T-helper 1 cell (primary cell): ENCODE measurements at places on chromosomes 5 and 9.

DNA sequence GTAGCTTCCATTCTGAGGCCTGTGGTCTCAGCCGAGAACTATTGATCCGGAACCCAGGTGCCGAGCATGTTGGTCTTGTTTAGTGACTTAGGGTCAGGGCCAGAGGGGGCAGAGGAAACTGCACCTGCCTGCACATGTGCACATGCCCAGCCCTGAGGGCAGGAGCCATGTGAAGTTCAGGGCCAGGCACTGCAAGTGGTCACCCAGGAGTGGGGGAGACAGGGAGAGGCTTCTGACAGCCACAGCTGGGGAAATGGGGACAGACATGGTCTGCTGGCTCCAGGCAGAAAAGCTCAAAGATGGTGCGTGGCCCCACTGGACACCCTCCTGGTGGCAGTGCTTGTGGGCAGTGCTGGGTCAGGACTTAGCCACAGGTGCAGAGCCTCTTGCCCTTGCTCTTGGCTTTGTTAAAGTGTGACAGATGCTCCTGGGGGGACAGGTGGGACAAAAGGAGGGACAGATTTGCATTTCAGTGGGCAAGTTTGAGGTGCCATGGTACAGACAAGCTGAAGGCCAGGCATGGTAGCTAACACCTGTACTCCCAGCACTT, 134.4 kb downstream of the CACNA1B start:
- DNase-seq, result no peak

- peak; percentile 2 for DNase-seq
Measured at GRCh38 chr5:156920042-156920860, 42.8 kb downstream of the TIMD4 start.

GRCh38 chr5:53194086-53194485, 84.5 kb upstream of the MOCS2 start:
- DNase-seq, result no peak

DNA sequence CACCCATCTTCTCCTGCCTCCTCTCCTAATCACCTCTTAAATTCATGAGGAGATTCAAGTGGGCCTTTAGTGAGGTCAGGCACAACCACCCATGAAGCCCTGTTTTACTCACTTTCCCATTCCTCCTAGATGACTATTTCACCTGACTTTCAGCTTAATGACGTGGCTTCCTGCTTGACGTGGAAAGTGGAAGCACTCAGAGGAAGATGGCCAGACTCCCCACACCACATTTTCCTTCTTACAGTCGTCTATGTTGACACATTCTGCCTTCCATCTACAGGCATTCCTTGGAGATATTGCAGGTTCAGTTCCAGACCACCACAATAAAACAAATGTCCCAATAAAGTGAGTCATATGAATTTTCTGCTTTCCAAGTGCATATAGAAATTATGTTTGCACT, 146.4 kb upstream of the TAS2R1 start:
- no peak for DNase-seq

- no peak for DNase-seq
Measured at GRCh38 chr5:91706785-91707520, 323.8 kb upstream of the ARRDC3 start.

DNA sequence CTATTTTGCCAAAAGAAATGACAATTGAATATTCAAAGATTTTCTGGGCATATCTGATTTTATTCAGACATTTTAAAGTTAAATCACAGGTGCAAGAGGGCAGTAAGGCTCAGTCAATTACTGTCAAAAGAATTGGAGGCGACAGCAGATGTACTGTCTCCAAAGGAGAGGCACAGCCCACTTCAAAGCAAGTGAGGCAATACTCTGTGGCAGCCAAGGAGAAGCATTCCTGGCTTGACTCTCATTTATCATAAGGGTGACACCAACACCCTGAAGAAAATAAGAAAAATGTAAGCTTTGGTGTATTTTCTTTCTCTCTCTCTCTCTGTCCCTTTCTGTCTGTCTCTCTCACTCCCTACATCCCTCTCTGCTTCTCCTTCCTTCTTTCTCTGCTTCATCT, 93.3 kb downstream of the SVEP1 start:
- no peak for DNase-seq

DNA sequence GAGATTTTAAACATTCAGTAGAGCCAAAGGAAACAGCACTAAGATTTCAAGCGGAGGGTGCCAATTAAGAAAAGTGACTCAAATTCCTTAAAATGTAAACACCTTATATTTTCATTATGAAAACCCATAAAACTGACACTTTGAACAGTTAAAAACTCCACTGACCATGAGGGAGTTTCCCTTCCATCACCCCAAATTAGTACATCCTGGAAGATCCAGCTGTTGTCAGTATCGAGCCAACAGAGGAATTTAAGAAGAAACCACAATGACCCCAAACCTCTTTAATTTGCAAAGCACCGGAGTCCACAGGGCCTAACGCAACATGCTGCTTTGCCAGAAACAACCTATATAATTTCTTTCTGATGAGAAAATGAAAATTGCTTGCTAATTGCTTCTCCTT, 41.3 kb downstream of the ROR2 start:
- DNase-seq, result no peak

GRCh38 chr9:98330831-98331230, 75.4 kb upstream of the TBC1D2 start:
- no peak for DNase-seq

DNA sequence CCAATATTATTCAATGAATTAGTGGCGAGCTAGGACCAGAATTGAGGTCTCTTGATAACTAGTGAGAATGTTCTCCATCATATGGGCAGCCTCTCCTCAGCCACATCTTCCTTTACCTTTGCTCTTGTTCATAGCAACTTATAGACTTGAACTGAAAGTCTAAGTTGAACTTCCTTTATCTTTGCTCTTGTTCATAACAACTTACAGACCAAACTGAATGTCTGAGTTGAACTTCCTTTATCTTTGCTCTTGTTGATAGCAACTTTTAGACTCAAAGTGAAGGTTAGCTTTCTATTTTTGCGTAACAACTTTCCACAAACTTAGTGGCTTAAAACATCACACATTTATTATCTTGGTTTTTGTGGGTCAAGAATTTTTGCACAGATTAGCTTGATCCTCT, 146.4 kb upstream of the C9orf72 start:
- DNase-seq, result no peak

GRCh38 chr9:137772281-137772873, 105.2 kb upstream of the CACNA1B start:
- DNase-seq, result no peak

- DNase-seq, result no peak
Measured at GRCh38 chr5:138240650-138241385, 27.7 kb upstream of the CDC23 start.

GRCh38 chr9:106697750-106698502, 165.0 kb upstream of the ZNF462 start:
- no peak for DNase-seq

DNA sequence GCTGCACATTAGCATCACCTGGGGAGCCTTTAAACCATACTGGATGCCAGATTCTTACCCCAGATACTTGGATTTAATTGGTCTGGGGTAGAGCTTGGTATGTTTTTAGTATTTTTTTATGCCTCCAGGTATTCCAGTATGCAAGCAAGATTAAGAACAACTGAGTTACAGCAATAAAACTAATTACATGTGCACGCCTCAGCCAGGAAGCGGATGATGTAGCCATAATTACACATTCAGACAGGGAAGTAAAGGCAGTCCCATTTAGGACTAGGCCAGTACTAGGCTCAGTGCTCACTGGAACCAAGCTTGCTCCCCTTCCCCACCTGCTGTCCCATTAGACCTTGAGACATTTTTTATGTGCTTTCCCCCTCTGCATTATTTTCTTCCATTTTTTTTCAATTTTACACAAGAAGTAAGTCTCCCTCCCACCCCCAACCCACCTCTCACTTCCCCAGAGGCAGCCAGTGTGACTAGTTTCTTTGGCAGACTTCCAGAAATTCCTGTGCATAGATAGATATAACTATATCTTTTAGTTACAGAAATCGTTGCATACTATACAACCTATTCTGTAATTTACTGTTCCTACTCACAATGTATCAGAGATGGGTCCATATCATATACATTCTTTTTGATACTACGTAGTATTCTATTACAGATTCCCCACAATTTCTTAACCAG, 7.1 kb upstream of the GNAQ start:
- DNase-seq, result no peak

- DNase-seq, result no peak
Measured at GRCh38 chr9:116162241-116162781, 8.7 kb downstream of the PAPPA start.

DNA sequence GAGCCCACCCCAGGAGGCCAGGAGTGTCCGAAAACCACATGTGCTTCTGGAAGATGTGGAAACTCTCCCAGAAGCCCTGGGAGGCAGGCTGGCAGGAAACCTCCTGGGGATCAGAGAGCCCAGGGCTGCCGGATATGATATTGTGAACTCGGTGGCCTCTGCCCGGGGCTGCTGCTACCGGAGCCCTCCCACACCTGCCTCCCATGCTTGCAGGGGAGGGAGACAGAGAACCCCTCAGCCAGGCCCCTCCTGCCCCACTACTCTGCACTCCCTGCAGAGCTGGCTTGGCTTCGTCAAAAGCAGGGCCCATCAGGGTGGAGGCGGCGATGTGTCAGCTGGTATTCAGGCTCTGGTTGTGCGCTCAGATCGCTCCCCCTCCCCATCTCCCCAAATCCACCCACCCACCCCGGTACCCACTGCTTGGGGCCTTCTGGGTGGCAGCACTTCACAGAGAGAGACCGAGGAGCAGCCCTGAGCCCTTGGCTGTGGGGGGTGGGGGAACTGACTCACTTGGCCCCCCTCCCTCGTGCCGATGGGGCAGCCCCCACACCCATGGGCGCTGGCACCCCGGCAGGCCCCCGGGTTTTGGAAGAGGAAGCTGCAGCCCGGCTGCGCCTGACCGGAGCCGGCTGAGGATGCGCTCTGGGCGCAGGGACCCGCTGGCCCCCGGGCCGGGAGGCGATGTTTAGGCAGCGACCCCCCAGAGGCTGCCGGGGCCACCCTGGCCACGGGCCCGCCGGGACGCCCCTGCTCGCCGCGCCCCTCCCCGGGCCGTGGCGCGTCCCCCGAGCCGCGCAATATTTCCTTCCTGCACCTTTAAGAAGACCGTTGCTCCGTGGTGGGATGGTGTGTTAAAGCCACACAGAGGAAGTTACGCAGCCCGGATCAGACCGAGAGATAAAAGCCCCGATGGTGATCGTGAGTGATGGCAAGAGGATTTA, 786 bp upstream of the NTNG2 start:
- DNase-seq, result peak; percentile 31

DNA sequence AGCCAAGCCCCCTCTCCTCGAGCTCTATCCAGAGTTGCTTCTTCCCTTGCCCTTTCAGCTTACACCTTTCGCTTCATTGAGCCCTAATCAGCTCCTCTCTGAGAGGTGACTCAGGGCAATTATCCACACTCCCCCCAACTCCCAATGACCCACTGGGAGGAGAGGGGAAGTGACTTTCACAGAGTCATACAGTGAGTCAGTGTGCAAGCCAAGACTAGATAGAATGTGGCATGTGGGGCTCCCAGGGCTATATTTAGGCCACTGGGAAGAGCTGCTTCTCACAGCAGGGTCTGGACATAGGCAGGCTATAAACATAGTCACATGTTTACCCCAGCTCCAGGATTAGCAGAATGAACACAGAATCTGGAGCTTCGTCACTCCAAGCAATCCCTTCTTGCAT, 57.4 kb downstream of the NRG2 start:
- no peak for DNase-seq
